ENCODE measurements at places on chromosomes 6 and 20.

DNA sequence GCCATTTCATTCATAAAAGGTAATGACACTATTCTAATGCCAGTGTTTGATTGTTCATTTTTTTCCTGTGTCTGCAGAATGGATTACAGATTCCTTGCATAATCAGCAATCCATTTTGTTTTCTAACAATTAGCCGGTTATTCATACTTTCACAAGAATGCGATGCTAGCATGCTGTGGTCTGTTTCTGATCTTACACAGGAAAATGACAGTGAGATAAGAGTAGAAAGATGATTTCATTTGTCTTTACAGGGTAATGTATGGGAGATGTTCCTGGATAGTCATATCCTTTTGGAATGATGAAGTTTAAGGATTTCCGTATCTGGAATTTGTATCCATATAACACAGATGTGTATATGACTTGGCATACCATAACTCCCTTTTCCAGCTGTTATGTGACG is 207.3 kb downstream of the FARS2 start:
- DNase-seq: no peak

DNA sequence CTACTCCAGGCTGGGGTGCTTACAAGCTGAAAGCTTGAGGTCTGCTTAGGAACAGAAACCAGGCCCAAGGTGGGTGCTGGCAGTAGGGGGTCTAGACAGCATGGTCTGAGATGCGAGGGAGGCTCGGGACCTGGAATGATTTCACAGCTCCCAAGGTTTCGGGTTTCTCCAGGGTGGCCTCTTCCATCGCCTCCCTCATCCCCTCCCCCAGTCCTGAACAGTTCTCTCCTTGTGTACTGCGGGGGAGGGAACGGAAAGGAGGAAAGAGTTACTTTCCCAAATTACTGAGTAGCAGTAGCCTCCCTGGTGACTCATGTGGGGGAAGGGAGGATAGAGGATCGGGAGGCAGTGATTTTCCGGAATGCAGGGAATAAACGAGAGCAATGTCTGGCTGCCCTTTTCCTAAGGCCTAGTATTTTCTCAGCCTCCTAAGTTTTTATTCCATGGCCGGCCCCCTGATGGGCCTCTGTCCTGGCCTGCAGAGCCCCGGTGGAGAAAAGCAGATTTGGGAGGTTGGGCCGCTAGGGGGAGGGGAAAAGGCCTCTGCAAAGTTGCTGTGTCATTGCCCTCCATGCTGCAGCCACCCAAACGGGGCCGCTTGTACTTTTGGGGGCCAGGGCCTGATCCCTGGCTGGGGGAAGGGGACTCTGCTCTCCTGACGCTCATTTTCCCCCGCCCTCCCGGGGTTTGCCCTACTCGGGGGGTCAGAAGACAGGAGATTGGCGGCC is 1.5 kb downstream of the BRD2 start:
- no peak for DNase-seq

GRCh38 chr6:127900935-127901334 is at the start of gene THEMIS:
TSS of gene THEMIS (minus strand) at chr6:127901058. CDS start at chr6:127900932, 126 bp downstream.
- DNase-seq: no peak

GRCh38 chr6:41732591-41733359 is 2.6 kb downstream of the TFEB start:
- DNase-seq: peak; percentile 84

GRCh38 chr6:20620043-20620442 is 85.8 kb downstream of the CDKAL1 start:
- DNase-seq: no peak

- DNase-seq: no peak
These were observed 158.8 kb downstream of the DTNBP1 start for GRCh38 chr6:15504040-15504495.

GRCh38 chr20:58192567-58192966 is 35.9 kb downstream of the ANKRD60 start:
- peak; percentile 60 for DNase-seq

GRCh38 chr6:34536251-34536958 is 19.7 kb downstream of the SPDEF start:
- no peak for DNase-seq

DNA sequence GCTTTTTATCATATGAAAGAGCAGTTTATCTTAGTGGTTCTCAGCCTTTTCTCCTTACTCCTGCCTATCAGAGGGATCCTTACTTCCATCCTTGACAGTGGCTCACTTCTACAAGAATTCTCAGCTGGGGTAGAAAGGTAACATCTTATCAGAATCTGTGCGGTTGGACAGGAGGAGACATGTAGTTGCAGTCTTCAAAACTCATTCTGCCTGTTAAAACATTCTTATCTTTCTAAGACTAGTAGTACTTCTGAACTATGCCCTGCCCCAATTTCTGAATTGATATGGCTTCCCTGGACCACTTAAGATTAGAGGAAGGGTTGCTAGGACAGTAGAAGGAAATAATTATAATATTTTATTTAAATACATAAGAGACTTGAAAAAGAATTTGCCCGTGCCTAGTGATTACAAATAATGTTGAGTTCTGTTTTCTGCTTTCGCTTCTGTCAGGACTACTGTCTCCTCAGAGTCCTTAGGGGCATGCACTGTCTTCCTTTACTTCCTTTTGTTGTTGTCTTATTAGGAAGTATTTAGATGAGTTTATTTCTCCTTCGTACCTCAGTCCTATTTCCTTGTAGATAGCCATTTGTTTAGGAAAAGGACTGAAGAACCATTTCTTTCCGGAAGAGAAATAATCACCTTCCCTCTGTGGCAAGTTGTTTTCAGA is 24.9 kb downstream of the BLTP3A start:
- no peak for DNase-seq

- no peak for DNase-seq
These were observed 106.9 kb upstream of the SGK1 start for GRCh38 chr6:134424798-134425170.

- no peak for DNase-seq
These were observed 238.7 kb upstream of the THEMIS start for GRCh38 chr6:128139519-128139918.

- no peak for DNase-seq
These were observed 59.2 kb downstream of the PHF20 start for GRCh38 chr20:35831029-35831428.

DNA sequence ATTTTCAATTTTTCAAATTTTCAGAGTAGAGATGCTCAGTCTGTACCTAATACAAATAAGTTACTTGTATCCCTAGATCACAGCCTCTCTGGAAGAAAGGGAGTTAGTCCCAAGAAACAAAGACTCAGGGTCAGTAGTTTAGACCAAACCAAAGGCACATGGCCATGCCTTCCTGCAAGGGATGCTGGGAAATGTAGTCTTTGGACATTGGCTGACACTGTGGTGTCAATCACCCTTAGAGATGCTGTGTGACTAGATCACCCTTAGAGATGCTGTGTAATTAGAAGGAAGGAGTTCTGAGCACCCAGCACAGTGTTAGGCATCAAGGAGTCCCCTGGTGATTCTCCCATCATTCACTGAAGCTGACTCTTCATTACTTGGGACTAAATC is 202.1 kb downstream of the NFATC2 start:
- DNase-seq: no peak

DNA sequence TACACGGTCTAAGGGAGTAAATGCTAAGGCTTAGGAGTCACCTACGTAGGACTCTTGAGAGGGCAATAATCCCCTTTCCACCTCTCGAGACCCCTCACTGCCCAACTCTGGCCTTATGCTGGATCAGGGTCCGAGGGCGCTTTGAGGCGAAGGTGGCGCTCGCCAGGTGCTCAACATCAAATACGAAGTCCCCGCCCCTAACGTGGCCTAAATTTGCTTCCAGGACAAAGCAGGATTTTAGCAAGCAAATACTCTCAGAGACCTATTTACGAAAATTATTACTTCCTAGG is 406 bp upstream of the TRIM26 start:
- no peak for DNase-seq

DNA sequence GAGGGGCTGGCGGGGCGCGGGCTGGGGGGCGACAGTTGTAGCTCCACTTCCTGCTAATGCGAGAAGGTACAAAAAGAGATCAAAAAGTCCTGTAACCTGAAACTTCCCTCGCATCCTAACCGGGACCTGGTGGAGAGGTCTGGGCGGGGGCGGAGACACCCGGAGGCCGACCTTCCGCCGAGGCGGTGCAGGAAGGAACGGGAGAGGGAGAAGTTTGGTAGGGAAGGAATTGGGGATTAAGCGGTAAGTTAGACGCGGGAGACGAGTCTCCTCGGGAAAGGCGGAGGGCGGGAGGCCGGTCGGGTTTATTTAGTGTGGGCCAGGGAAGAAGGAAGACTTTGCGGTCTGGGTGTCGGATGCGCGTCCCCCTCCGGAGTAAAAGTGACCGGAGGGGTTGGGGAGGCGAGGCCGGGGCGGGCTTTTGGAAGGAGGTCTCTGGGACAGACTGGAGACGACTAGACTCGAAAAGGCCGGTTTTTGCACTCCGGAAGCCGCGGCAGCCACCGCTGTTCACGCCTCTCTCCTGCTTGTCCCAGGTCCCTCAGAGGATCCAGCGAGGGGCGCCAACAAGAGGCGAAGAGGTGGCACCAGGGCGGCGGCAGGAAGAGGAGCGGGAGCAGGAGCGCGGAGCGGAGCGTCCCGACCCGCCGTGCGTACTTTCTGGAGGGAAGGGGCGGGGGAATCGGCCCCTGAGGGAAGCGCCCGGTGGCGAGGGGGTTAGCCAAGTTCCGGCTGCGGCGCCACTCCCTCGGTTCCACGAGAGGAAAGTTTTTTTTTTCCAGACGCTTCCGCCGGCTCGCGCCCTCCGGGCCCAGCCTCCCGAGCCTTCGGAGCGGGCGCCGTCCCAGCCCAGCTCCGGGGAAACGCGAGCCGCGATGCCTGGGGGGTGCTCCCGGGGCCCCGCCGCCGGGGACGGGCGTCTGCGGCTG is 734 bp downstream of the TPBG start:
- DNase-seq: peak; percentile 29

DNA sequence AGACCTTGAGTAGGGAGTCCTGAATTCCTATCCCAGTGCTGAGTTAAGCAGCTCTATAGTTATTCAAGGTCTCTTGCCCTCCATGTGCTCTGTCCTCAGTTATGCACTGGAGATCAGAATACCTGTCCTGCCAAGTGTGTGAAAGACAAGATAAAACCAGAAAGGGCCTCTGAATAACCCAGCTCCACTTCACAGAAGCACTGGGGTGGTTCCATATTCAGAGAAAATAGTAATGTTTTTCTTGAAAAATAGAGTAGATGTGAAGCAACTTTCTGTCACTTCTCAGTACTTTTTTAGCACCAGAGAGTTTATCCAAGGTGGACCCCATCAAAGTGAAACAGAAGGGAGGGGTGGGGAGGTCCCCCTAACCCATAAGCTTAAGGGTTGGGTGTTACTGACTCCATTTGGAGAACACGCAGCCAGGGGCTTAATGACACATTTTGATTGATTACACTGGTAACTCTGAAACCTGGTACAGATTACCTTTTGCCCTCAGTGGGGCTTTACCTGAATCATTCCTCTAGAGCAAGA is 509.8 kb upstream of the JARID2 start:
- no peak for DNase-seq

DNA sequence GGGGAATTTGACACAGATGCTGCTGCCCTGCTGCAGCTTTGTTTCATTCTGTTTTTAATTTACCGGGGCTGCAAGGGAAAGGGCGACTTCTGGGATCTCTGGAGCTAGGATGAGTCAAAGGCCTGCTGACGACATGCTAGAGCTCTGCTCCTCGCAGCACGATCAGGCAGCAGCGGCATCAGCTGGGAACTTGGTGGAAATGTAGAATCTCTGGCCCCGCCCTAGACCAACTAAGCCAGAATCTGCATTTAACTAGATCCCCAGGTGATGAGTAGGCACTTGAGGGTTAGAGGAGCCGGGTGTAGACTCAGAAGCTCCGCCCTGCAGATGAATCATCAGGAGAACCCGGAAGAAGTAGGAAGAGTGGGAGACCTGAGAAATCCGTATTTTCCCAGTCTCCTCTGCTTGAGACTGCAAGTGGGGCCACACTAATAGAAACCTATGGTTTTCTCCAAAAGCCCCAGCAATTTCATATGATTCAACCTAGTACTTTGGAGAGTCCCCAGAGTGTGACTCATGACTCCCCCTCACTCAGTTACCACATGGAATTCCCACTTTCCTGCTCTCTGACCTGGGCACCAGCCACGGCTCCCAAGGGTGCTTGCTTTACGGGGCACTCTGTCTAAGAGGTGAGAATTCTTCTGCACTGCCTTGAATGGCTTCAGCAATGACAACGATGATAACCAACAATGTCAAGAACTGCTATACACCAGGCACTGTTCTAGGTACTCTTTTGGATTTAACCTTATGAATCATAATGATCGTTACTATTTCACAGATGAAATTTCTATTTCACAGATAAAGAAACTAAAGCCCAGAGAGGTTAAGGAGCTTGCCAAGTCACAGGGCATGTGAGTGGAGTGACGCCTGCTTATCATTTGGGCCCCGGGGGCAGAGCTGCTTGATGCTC is 18.1 kb downstream of the TUBB2B start:
- peak; percentile 60 for DNase-seq

DNA sequence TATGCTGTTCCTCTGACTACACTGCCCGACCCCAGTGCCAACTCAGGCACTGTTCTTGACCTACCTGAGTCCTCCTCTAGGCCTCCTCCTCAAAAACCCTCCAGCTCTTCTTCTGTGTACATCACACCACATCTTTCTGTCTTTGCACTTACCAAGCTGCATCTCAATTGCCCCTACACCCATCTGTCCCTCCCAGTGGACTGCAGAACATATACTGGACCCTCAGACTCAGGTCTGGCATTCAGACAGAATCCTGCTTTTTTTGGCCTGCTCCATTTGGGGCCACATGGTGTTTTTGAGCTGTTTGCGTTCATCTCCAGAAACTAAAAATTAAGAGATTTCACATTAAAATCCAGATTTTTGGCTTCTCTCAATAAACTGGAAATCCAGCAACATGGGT is 23.2 kb upstream of the YWHAB start:
- DNase-seq: no peak

- DNase-seq: no peak
These were observed 4.3 kb downstream of the SDCBP2 start for GRCh38 chr20:1324598-1325172.

- peak; percentile 9 for DNase-seq
These were observed 166.8 kb upstream of the GRIK2 start for GRCh38 chr6:101226677-101227135.

DNA sequence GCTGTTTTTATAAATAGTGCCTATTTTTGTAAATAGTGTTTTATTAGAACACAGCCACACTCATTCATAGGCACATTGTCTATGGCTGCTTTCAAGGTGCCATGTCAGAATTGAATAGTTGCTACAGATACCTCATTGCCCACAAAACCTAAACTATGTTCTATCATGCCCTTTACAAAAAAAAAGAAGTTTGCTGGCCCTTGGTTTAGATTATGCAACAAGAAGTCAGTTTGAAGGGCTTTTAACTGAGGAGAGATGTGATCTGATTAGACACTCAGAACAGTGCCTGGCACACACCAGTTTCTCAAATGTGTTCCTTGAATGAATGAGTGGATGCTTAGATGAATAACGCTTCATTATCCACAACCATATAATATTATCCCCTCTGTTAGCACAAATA is 366.1 kb downstream of the MAFB start:
- no peak for DNase-seq

All from GM10248 (cell line).